ENCODE measurements at places on chromosomes 4 and X. TPM values are rescaled to one million over a fixed set of nuclear protein-coding genes. Genes with fewer than 3 reads are reported as not detected.

GRCh38 chr4:120769227-120769626, 153.3 kb downstream of the PRDM5 start:
- no peak for ATAC-seq

Gene DRD5
- total RNA-seq = not detected

Gene MFAP3L
- 1.0 TPM for total RNA-seq

Gene CENPVL3
- not detected for total RNA-seq

GRCh38 chrX:9055354-9055753, 21.4 kb upstream of the FAM9B start:
- no peak for ATAC-seq

DNA sequence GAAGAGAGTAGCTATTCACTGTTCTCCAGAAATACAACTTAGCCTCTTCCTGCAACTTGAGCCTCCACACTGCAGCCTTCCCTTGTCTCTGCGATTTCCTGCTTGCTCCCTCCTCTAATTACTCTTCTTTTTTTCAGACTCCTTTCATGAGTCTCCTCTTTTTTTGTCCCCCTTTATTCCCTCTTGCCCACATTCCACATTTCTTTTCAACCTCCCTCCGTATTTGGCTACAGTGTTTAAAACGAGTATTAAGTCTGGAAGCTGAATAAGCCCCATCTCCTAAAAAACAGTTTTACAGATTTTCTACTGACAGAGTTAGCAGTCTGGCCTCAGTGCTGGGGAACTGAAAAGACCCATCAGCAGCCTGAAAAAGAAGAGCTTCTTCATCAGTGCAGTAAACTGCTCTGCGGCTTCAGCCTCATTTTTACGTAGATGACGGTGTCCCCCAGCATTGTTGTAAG, 141.5 kb downstream of the TENM3 start:
- no peak for ATAC-seq

- ATAC-seq = no peak
These were observed 80.6 kb downstream of the MFAP3L start for GRCh38 chr4:169945636-169946035.

GRCh38 chr4:38983787-38984598, 48.2 kb downstream of the TMEM156 start:
- no peak for ATAC-seq

GRCh38 chrX:24298191-24298590, 15.7 kb downstream of the SUPT20HL2 start:
- no peak for ATAC-seq

Gene GPC3
- total RNA-seq = 0.28 TPM

Gene DCAF12L2
- total RNA-seq = not detected

Gene ARHGAP36
- not detected for total RNA-seq

- ATAC-seq = no peak
These were observed 10.5 kb upstream of the FGF16 start for GRCh38 chrX:77436682-77437081.

- no peak for ATAC-seq
These were observed 21.6 kb upstream of the RXFP1 start for GRCh38 chr4:158500054-158500453.

DNA sequence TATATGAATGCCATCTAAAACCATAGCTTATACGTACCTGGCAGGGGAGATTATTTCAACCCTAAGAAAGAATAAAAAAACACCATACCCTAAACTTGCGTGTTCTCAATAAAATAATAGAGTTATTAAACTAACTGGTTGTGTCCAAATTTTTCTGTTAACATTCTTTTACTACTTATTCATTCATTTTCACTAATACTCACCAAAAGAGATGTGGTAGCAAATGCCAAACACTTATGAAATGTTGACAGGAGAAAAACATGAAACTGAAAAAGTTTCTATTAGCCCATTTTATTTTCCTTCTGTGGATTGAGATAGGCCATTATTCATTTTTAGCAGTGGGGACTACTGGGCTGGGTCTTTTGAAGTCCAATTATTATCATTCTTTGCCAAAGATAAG, 102.0 kb downstream of the TSPAN5 start:
- ATAC-seq = no peak

- no peak for ATAC-seq
These were observed 146.1 kb downstream of the PTTG2 start for GRCh38 chr4:38106311-38106710.

GRCh38 chrX:35733879-35734278, 64.3 kb upstream of the MAGEB16 start:
- ATAC-seq = no peak

- ATAC-seq = no peak
These were observed 101.5 kb downstream of the CCDC160 start for GRCh38 chrX:134338527-134338926.

Gene ALAS2
- not detected for total RNA-seq

Gene SLC26A1
- total RNA-seq = not detected

GRCh38 chrX:13411496-13412207, 91.8 kb upstream of the ATXN3L start:
- no peak for ATAC-seq

- no peak for ATAC-seq
These were observed 1.9 kb upstream of the NEUROG2 start for GRCh38 chr4:112517911-112518310.

Gene CXCL8
- total RNA-seq = 3.2 TPM

- ATAC-seq = no peak
These were observed 283.0 kb downstream of the GASK1B start for GRCh38 chr4:157889788-157890187.

DNA sequence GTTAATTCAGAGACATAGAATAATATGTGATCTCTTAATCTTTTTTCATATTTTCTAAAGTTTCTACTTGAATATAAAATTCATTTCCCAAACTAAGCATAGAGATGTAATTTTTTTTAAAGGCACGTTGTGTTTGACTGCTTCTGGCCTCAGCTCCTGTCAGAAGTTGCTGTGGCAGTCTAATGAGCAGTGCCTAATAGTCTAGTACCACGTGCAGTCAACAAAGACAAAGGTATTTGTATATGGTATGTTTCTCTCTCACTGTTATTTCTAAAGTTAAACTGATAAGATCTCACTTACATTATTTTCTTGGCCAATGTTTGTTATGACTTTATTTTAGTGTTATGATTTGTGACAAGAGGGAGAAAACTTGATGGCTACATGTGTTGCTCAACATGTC, 48.6 kb upstream of the MCUB start:
- no peak for ATAC-seq

- peak; percentile 60 for ATAC-seq
These were observed 63.7 kb upstream of the CD99 start for GRCh38 chrX:2627272-2627867.

GRCh38 chr4:76153356-76153755, 5.2 kb upstream of the NUP54 start:
- no peak for ATAC-seq

DNA sequence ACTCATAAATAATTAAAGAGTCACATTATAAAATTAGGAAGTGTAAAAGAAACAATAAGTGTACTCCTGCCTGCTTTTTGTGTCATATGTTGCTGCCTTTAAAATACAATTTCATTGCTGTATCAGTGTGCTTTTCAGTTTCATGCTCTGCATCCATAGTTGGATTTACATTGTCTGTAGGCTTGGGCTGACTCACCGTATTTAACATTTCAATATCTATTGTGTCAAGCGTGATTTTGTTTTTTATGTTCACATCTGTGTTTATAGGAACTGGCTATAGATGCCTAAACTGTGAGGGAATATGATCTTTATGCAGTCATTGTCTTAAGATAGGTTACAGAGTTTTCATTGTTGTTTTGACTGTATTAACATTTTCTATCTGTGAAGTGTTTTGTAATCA, 18.1 kb downstream of the CCSER1 start:
- ATAC-seq = no peak

DNA sequence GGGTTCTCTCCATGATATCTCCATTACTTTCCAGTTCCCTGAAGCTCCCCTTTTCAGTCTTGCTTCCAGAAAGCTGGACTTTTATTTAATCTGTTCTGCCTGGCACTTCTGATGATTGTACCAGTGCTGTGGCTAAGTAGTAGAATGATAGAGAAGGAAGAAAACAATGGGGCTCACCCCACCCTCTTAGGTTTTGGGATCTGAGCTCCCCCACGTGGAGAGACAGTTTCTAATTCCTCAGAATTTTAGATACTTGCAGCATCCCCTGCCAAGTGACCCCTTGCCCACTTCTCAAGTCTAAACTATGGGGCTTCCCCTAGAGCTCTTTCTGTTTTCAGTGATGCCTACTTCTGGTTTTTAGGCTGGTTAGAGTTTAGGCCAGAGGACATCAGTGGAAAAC, 73.9 kb downstream of the GC start:
- no peak for ATAC-seq

- ATAC-seq = no peak
These were observed 4.4 kb downstream of the RBM3 start for GRCh38 chrX:48578661-48579128.

DNA sequence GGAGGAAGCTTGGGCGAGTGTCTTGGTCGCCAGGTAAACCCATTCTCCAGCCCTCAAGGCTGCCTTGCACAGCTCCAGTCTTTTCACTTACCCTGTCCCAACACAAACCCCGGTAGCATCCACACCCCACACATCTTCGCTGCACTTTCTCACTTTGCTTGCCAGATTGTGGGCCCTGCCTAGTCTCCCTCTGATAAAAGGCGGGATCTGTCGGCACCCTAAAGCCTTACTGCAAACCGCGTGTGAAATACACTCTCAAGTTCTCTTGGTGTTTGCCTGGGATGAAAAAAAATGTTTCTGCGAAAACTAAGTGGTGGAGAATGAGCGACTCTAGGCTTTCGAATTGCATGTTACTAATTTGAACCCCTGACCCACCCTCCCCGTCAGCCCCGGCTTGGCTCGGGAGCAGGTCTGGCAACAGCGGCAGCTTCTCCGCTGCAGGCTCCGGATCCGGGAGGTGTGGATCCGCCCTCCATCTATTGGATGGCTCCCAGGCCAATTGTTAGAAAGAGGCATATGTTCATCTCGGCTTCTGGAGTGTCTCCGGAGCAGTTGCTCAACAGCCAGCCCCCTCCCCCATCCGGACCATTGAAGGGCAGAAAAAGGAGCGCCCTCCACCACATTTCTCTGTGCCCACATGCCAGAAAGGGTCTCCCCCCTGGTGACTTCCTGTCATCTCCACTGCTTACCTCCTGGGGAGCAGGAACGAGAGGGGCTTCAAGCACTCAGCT, 3.0 kb upstream of the CITED1 start:
- ATAC-seq = peak; percentile 67

GRCh38 chrX:66863721-66864120, 224.8 kb upstream of the EDA2R start:
- ATAC-seq = no peak

Gene NOP14
- 28.7 TPM for total RNA-seq

Gene AWAT2
- not detected for total RNA-seq

DNA sequence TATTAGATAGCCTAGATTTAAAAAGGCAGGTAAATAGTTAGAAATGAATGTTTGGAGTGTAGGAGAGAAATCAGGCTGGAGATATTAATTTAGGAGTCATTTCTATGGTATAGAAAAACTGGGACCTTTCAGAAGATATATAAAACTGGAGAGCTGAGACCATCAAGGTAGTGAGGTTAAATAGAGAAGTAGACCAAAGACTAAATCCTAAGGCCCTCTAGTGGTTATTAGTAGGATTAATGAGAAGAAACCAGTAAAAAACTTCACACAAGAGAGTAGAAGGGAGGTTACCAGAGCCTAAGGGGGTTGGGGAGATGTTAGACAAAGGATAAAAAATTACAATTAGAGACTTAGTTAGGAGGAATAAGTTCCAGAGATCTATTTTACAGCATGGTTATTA, 351.0 kb upstream of the SPANXN1 start:
- ATAC-seq = no peak

Gene CPE
- total RNA-seq = 15.4 TPM

DNA sequence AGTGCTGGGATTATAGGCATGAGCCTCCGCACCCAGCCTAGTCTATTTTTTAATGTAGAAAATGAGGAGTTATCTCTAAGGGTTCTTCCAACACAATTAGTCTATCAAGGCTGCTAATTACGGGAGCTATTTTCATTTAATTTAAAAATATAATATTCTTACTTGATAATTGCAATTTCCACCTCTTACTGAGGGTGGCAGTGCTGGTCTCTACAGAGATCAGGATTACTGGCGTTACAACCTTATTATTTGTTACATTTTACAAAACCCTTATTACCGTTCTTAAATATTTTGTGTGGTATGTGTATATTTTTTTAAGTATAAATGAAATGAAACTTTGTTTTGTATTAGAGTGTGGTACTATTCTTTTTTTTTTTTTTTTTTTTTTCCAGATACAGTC, 17.6 kb upstream of the GK start:
- no peak for ATAC-seq

DNA sequence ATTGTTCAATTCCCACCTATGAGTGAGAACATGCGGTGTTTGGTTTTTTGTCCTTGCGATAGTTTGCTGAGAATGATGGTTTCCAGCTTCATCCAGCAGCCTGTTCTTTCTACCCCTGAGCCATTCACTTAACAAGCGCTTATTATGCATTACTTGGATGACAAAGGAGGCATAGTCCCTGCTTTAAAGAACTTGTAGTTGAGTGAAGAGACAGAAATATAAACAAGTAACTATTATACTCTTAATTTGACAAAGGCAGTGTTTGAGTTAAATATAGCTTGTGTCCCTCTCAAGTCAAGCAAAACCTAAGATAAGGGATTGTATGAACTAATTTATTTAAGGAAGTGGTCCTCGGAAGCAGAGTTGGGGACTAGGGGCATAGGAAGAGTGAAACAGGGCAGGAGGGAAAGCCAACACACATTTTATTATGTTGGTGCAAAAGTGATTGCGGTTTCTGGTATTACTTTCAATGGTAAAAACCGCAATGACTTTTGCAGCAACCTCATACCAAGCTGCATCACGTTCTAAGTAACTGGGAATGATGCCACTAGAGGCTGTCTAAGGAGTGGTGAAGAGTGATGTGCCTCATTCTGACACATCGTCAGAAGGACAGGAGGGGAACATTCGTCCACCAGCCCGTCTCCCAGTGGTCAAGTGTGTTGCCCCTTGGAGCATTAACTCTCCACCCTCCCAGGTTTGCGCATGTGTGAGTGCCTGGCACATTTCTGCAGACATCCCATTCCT, 41.8 kb downstream of the QDPR start:
- no peak for ATAC-seq

- peak; percentile 81 for ATAC-seq
These were observed 12.8 kb downstream of the SCARB2 start for GRCh38 chr4:76200771-76201231.

DNA sequence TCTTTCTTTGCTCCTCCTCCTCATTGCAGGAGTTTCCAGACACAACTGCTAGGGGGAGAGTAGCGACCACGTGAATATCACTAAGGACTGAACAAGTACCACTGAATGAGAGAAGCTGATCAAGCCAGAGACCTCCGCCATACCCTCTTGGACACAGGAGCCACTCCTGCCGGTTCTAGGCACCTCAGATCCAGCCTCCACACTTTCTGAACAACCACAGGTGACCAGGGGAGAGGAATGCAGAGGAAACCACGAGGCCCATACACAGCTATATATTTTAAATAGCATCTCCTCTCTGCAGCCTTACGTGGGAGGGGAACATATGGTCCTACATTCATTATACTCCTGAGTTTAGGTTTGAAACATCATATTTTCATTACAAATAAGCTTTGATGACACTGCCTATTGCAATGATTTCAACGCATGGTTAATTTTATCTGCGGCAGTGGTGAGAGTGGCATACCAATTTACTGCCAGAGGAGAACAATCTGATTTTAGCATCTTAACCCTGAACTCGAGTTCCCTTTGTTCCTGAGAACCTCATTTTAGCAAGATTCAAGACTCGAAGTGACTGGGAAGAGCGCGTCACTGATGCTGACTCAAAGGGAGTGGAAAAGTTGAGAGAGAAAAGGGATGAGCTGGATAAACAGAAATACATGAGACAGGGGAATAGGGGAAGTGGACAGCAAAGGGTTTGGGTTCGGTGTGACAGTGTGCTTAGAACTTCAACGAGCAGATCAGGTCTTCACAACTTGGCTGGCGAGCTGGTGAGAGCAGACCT, 231.7 kb upstream of the PPARGC1A start:
- ATAC-seq = no peak

- ATAC-seq = no peak
These were observed 72.8 kb downstream of the SMIM20 start for GRCh38 chr4:25986807-25987206.

All from esophagus mucosa (tissue), 1 donor.